Hepatocyte (in vitro differentiated cells): ENCODE measurements at places on chromosomes 12 and 14.

GRCh38 chr12:34595749-34596733 lies 573.7 kb downstream of the ALG10 start:
- peak; percentile 2 for DNase-seq

DNA sequence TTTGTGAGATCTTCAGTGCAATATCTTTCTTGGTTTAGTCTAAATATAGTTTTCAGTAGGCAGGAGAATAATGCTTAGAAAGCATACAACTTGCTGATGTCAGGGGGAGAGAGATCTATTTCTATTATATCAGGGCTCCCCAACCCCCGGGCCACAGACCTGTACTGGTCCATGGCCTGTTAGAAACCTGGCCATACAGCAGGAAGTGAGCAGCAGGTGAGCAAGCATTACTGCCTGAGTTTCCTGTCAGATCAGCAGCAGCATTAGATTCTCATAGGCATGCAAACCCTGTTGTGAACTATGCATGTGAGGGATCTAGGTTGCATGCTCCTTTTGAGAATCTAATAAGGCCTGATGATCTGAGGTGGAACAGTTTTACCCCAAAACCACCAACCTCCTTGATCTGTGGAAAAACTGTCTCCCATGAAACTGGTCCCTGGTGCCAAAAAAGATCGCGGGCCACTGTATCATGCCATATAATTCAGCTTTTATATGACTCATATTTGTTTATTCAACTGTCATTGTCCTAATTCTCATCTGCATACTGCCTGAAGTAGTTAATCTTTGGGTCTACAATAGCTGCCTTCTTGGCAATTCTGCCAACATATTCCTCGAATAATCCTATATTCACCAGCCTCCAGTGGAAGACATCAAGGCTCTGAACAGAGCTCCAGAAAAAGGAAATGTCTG lies 163.6 kb upstream of the DYRK2 start:
- DNase-seq: no peak

- no peak for DNase-seq
These were observed 1167.5 kb downstream of the AACS start for GRCh38 chr12:126232711-126233110.

DNA sequence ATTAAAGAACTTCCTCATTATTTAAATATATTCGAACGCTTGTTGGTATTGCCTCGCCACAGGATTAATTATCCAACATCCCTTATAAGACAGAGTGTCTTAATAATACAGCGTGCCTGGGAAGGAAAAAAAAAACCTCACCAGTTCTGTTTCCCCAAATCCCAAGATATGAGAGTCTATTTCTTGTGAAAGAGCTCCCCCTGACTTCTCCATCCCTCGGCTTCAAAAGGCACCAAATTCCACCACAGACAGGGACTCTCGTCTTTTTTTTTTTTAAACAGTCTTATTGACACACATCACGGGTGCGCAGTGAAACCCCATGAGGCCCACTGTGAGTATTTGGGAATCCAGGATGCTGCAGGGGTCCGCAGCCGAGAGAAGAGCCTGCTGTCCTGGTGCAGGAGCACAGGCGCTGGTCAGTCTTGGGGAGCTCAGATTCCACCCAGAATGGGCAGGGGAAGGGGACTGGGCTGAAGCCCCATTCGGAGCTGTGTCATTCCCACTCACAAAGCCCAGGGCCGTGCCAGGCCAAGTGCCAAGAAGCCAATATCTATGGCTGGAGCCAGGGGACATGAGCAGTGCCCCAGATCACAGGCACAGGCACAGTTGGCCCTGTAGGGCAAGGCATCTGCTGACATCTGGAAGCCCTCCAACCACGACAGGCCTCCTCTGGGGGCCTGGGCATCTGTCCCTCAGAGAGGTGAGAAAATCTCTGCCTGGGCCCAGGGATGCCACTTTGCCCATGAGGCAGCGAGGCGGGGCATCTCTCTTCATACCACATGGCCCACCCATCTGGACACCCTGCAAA lies 71.9 kb downstream of the BCL11B start:
- DNase-seq: no peak

DNA sequence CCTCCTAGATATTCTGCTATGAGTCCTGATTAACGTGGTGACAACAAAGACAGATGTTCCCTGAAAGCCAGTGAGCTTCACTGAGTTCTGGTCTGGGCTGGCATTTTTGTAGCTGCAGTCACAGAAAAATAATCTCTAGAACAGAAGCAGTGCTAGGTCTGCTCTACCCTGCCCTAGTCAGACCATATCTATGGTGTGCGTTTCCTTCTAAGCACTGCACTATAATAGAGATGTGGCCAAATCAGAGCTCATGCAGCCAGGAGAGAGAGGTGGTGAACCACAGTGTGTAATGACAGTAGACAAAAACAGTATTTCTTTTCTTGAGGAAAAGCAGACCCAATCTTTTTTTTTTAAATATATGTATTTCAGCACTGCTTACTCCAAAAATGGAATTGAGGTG lies 76.3 kb downstream of the CMAS start:
- no peak for DNase-seq
